ENCODE measurements at places on chromosomes 12 and 14. TPM values are rescaled to one million over a fixed set of nuclear protein-coding genes. Genes with fewer than 3 reads are reported as not detected.

DNA sequence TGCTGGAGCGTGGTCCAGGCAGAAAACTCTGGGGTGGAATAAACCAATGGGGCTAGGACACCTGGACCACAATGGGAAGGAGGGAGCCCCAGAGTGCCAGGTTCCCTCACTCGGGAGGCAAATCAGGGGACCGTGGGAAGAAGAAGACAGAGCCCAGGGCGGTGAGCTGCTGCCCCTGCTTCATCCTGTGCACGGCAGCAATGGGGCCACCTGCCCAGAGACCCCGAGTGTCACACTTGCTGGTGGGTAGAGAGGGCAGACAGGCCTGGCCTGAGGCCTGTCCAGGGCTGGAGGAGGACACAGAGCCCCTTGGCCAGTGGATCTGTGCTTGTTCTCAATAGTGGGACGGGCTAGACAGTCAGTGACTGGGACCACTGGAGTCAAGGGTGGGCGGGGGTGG lies 58.2 kb downstream of the DIO3 start:
- DNase-seq = no peak

- DNase-seq = no peak
These were observed 138.5 kb downstream of the ESRRB start for GRCh38 chr14:76514213-76514998.

TBK1 gene
- polyA plus RNA-seq = 25.1 TPM

- no peak for DNase-seq
These were observed 119.9 kb upstream of the PCED1B start for GRCh38 chr12:46959502-46959901.

DNA sequence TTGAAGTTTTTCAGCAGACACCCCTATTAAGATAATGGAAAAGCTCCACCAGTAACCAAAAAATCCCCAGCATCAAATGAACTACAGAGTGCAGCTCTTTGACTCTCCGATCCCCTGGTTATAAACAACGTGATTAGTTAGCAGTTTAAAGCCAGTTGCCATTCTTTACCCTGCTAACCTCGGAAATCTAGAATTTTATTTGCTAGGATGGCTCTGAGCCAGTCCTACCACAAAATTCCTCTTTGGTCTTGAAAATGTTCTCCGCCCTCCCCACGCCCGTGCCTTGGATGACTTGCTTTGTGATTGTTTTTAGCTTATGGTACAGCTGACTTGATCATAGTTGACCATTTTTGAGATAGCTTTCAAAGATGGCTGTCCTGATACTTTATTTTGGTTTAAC lies 1.2 kb downstream of the KLHDC2 start:
- peak; percentile 2 for DNase-seq

DNA sequence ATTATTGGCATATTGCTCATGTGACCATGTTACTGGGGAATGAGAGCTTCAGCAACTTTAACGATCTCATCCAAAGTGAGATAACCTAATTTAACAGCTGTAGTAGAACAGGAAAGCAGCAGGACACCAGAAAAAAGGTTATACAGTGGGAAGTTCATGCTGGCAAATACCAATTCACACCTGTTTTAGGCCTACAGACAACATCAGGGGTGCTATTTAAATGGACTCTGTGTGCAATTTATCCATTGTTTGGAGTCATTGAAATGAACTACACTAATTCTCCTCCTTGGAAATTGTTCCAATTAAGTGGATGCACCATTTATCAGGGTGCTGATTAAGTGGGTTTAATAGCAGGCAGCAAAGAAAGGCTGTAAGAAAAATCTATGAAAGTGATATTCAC lies 424.4 kb upstream of the LMO3 start:
- no peak for DNase-seq

GRCh38 chr12:69688471-69689427 lies 10.4 kb downstream of the BEST3 start:
- DNase-seq = no peak

- DNase-seq = no peak
These were observed 66.7 kb downstream of the SETD3 start for GRCh38 chr14:99413911-99414310.

HOXC12 gene
- polyA plus RNA-seq = not detected

GRCh38 chr12:2904260-2904659 lies 13.6 kb downstream of the TULP3 start:
- DNase-seq = no peak

ADGRD1 gene
- 14.8 TPM for polyA plus RNA-seq

GRCh38 chr14:73392329-73393257 lies 65.8 kb downstream of the NUMB start:
- DNase-seq = no peak

LALBA gene
- not detected for polyA plus RNA-seq

DNA sequence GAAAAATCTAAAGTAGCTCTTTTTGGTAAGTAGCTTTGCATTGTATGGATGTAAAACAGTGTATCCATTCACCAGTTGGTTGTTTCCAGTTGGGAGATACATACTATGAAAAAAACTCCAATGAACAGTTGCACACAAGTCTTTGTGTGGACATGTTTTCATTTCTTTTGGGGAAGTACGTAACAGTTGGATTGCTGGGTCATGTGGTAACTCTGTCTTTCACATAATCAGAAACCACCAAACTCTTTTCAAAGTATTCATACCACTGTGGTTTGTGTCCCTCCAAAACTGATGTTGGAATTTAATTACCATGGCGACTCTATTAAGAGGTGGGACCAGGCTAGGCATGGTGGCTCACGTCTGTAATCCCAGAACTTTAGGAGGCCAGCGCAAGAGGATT lies 58.9 kb upstream of the RESF1 start:
- no peak for DNase-seq

GRCh38 chr12:92608151-92609091 lies 94.4 kb upstream of the PLEKHG7 start:
- DNase-seq = no peak

- no peak for DNase-seq
These were observed 33.2 kb downstream of the TOGARAM1 start for GRCh38 chr14:44995196-44995595.

GRCh38 chr12:42583016-42583415 lies 6.5 kb downstream of the PRICKLE1 start:
- no peak for DNase-seq

RAB2B gene
- polyA plus RNA-seq = 39.7 TPM

RASSF8 gene
- 62.5 TPM for polyA plus RNA-seq
